Bronchial smooth muscle cell (primary cell): ENCODE measurements at places on chromosomes 6 and 20. TPM values are rescaled to one million over a fixed set of nuclear protein-coding genes. Genes with fewer than 3 reads are reported as not detected.

The SLCO4A1 gene
- 0.09 and 0.32 TPM in 2 replicates for total RNA-seq

The ARMH2 gene
- not detected in 2 replicates for total RNA-seq

The FOXF2 gene
- total RNA-seq, result 31.2 and 38.6 TPM in 2 replicates

The HCRTR2 gene
- total RNA-seq, result not detected in 2 replicates

The RBBP9 gene
- total RNA-seq, result 12.3 and 17.6 TPM in 2 replicates

The C4B gene
- total RNA-seq, result 8.8 and 15.4 TPM in 2 replicates

The HLA-DPA1 gene
- 2.4 TPM in 1 of 2 replicates, not detected in the other for total RNA-seq

The PPP1R14C gene
- 0.17 and 0.95 TPM in 2 replicates for total RNA-seq

The RNF146 gene
- total RNA-seq, result 44.8 and 50.9 TPM in 2 replicates

The CDSN gene
- not detected in 2 replicates for total RNA-seq

The OR2H1 gene
- not detected in 2 replicates for total RNA-seq

The CALHM4 gene
- total RNA-seq, result not detected in 2 replicates

The KCNK17 gene
- not detected in 2 replicates for total RNA-seq

The BMP5 gene
- total RNA-seq, result 0.16 TPM in 1 of 2 replicates, not detected in the other

The NTSR1 gene
- under 0.01 and 0.32 TPM in 2 replicates for total RNA-seq

The OOEP gene
- not detected in 2 replicates for total RNA-seq

The BPIFA3 gene
- total RNA-seq, result not detected in 2 replicates

The KCNQ2 gene
- total RNA-seq, result not detected in 2 replicates

The PPIL6 gene
- total RNA-seq, result 1.4 and 3.5 TPM in 2 replicates

The ASCC3 gene
- total RNA-seq, result 59.2 and 60.4 TPM in 2 replicates

The POU5F1 gene
- not detected in 2 replicates for total RNA-seq

The ROMO1 gene
- total RNA-seq, result 284 and 482 TPM in 2 replicates

The CFB gene
- 33.7 and 56.8 TPM in 2 replicates for total RNA-seq

The LPIN3 gene
- total RNA-seq, result 4.6 and 5.4 TPM in 2 replicates

The FNDC11 gene
- total RNA-seq, result 0.60 and 0.95 TPM in 2 replicates

The EIF6 gene
- 121 and 137 TPM in 2 replicates for total RNA-seq

The HAO1 gene
- total RNA-seq, result not detected in 2 replicates

The MYLK4 gene
- 0.32 and 0.52 TPM in 2 replicates for total RNA-seq

The C20orf204 gene
- total RNA-seq, result 0.47 and 0.60 TPM in 2 replicates

The TAGAP gene
- not detected in 2 replicates for total RNA-seq

The CPNE5 gene
- 0.47 TPM in 1 of 2 replicates, not detected in the other for total RNA-seq
